ENCODE measurements at places on chromosomes 3 and 15.

GRCh38 chr3:182412066-182412465, 381.2 kb upstream of the ATP11B start:
- DNase-seq, result no peak

GRCh38 chr3:111808439-111808838, 50.6 kb upstream of the PHLDB2 start:
- no peak for DNase-seq

DNA sequence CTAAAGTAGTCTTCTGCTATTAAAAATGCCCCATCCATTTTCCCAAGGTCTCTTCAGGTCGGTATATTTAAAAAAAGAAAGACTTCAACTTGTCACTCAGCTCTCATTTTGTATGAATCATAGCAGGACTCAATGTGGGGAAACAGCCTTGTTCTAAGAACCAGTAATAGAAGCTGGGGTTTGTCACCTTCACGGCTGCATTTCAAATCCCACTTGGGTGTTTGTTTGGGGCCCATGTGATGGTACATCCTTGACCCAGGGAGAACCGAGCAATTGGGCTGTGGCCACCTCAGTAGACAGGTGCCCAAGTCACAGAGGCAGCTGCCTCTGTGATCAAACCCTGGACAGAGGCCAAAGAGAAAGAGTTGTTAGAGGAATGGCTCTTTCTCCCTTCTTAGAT, 70.3 kb upstream of the ARL8B start:
- DNase-seq, result no peak

- DNase-seq, result no peak
These were observed 10.0 kb upstream of the CAV3 start for GRCh38 chr3:8723612-8724011.

GRCh38 chr3:71444028-71444860, 139.3 kb downstream of the FOXP1 start:
- no peak for DNase-seq

DNA sequence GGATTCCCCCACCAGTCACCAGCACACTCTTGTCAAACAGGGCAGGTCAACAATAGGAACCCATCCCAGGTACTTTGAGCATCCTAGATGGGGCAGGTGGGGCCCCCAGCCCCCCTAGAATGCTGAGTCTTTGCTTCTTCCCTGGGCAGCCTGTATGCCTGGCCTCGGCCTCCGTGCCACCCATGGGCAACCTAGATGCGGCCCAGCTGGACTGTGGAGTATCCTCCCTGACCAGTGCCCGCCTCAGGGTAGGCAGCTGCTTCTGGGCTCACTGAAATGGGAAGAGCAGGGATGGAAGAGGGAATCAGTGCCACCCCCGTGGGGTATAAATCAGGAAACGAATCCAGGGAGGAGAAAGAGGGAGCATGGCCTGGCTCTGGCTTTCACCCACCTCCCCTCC, 10.9 kb downstream of the DNAH1 start:
- no peak for DNase-seq

DNA sequence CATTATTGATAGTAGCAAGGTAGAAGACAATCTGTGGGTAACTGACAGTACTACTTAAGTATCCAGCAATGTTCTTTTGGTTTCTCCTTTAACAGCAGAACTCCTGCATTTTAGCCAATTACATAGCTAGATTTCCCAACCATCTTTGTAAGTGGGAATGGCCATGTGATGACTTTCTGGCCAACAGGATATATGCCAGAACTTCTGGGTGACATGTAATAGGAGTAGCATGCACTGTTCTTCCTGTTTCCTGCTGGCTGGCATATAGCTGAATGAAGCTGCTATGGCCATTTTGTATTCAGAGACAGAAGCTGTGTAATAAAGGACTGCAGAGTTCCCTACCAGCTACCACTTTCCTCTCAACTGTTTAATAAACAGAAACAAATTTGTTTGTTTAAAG, 18.0 kb downstream of the SPICE1 start:
- DNase-seq, result peak; percentile 17

- DNase-seq, result no peak
These were observed 425.2 kb downstream of the ZBTB20 start for GRCh38 chr3:114721864-114722263.

DNA sequence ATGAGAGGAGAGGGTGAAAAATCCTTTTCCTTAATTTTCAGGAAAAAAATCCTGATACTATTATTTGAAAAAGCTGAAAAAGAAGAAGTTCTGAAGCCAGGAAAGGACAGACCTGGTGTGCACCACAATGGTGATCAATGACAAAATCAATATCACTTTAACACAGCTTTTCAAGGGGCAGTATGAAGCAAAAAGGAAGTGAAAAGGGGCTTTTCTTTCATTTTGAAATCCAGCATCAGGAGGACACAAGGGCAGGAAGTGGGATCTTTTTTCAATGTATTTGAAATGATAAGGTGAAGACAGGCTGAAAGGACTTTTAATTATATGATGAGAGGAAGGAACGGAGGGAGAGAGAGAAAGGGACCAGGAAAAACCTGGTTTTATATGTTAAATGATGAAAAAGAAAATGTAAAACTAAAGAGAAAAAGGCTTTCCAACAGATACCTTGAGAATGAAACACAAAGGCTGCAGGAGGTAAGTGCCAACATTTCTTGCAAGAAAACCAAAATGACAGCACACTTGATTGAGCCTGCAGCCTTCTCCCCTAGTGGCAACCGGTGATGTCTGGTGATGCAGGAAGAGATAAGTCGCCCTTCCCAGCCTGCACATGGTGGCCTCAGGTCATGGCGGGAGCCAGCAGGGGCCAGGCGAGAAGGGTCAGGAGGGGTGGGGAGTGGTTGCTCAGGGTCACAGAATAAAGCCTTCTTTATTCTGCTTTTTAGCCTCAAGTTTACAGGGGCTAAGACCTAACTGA, 236.7 kb upstream of the WNT5A start:
- DNase-seq, result no peak

GRCh38 chr15:51403946-51404695, 62.7 kb downstream of the GLDN start:
- no peak for DNase-seq

- no peak for DNase-seq
These were observed 50.9 kb downstream of the MB21D2 start for GRCh38 chr3:192866804-192867203.

- no peak for DNase-seq
These were observed 60.7 kb downstream of the B3GNT5 start for GRCh38 chr3:183313764-183314163.

- DNase-seq, result no peak
These were observed 149.6 kb downstream of the OPA1 start for GRCh38 chr3:193742628-193743027.

Data from NCI-H2029 treated with DMSO at 0.1 percent for 48 hours (cell line).